HS-27A (cell line): ENCODE measurements at places on chromosomes 16 and 17.

- no peak for DNase-seq
Measured at GRCh38 chr17:65553646-65554552, 7.5 kb downstream of the AXIN2 start.

GRCh38 chr16:3645504-3646347 lies 8.8 kb upstream of the DNASE1 start:
- no peak for DNase-seq

GRCh38 chr16:2790631-2791030 lies 3.3 kb upstream of the PRSS33 start:
- no peak for DNase-seq

DNA sequence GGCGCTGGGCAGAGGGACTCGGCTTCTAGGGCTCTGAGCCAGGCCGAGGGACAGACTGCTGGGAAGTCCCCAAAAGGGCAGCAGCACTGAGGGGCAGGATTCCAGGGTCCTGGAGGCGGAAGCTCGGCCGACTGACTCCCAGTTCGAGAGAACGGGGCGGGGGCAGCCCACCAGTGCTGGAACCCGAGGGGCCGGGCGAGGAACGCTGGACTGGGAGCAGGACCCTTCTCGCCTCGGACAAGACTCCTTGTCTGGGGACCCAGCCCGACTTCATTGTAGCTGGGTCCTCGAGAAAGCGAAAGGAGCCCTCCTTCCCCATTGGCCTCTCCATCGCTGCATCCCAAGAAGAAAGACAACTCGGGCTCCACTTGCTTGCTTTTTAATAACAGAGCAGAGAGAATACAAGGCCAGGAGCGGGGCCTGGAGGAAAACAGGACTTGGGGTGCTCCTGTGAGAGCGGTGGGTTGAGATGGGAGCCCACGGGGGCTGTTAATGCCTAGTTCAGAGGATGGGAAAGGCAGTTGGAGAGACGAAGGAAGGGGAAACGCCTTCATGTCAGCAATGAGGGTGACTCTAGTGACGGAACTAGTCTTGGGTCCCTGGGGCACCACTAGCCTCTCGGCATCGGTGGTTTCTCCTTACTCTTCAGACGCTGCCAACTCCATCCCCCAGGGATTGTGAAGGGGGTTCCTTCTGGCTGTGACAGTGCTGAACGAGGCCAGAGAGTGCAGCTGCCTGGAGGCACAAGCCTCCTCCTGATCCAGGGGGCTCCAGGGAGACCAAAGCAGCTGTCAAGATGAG lies 492 bp upstream of the CAMTA2 start:
- no peak for DNase-seq

- DNase-seq = no peak
Measured at GRCh38 chr17:34769899-34770298, 190.5 kb downstream of the TMEM132E start.

GRCh38 chr17:75472119-75472518 lies 15.7 kb downstream of the TMEM94 start:
- DNase-seq = no peak

- DNase-seq = no peak
Measured at GRCh38 chr17:83103200-83103942, 24.0 kb downstream of the METRNL start.

GRCh38 chr16:64391063-64391600 lies 730.7 kb downstream of the CDH11 start:
- DNase-seq = no peak

- DNase-seq = no peak
Measured at GRCh38 chr17:28125526-28126378, 83.3 kb downstream of the NLK start.

DNA sequence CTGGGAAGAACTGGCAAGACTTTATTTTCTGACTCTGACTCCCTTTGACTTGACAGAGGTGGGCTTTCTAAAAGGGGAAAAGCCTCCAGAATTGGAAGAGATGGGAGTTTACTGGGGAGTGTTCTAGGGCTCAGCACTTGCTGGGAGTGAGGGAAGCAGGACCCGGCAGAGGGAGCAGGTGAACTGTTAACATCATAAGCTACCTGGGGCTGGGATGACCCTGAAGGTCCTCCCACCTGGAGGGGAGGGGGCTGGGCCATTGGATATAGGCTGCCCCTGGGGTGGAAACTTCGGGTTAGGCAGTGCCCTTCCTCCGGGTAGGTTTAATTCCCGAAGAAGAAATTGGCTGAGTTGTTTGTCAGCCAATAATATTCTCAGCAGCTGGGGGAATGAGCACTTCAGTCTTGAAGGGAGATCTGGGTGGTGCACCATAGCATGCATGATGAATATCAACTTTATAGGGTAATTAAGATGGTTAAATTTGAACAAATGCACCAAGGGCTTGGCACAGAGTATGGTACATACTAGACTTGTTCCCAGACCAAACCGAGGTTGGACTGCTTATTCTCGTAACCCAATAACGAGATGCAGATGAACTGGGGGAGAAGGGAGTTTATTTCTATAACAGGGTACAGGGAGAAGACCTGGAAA lies 337.0 kb downstream of the HAPSTR1 start:
- DNase-seq = no peak

DNA sequence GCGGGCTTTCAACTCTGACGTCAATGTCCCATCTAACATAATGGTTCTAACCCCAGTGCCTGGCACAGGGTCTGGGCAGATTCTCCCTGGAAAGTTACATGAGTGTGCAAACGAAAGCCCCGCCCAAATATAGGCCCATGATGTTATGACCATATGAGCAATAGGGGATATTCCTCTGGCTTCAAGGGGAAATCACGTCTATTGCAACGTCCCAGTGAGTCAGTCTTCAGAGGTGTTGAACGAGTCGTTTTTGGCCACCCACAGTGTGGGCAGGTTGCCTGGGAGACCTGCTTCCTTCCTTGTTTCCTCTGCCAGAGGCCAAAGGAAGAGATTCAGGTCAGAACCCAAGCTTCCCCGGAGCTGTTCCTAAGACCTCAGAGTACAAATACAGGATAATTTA lies 30.3 kb downstream of the PIK3R5 start:
- DNase-seq = no peak

DNA sequence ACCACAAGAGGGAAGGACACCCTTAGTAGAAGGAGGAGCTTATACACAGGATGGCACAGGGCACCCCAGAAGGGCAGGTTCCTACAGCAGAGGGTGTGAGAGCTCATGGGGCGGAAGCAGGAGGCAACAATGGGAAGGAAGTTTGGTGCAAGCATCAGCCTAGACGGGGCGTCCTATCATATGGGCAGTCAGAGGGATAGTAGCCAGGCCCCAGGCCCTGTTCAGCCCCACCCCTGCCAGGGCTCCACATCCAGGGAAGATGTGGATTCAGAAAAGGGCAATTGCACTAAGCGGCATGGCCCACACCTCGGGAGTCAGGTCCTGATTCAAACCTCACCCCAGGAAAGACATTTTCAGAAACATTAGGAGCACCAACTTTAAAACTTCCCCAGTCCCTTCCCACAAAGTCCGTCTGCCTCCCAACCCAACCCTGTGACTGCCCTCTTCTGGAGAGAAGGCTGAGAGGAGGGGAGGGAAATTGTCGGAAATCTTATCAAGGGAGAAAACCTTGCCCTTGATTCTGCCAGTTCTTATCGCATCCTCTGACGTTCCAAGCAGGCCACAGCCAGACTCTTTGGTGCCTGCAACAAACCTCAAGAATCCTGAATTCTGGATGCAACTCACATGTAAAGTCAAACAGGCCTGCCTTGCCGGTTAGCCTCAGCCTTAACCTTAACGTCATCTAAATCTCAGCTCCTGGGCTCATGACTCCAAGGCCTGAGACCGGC lies 198.8 kb upstream of the CDH5 start:
- DNase-seq = no peak

GRCh38 chr17:17725011-17725751 lies 43.9 kb downstream of the RAI1 start:
- no peak for DNase-seq

GRCh38 chr17:10069301-10069700 lies 129.1 kb downstream of the GAS7 start:
- DNase-seq = no peak

DNA sequence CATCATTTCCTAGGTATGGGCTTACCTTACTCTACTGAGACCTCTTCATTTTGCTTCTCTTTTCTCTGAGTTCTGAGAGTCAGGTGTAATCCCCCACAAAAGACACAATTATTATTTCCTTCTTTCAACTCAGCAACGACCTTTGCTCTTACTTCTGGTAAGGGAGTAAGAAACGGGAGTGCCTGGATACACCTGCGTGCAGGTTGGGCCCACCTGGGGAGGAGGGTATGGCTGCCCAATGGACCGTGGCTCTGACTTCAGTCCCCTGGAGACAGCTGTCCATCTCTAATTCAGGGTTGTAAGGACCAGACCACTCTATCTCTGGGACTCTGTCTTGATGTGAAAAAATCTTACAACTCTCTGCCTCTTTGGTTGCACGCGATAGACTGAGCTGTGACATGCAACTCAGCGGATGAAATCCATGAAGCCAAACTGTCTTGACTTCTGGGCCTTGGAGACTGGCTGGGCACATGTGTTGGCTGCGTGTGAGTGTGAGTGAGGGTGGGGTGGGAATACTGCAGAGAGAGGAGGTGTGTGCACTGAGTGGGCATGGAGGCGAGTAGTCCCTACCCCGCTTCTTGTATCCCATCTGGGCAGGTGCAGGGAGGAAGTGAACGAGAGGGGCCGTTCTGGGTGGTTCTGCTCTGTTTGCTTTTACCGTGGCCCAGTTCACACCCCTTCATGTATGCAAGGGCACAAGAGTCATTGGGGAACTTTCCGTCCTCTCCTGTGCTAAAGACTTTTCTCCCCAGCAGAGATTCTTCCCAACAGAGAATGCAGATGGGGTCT lies 1.2 kb downstream of the TMEM238L start:
- no peak for DNase-seq

DNA sequence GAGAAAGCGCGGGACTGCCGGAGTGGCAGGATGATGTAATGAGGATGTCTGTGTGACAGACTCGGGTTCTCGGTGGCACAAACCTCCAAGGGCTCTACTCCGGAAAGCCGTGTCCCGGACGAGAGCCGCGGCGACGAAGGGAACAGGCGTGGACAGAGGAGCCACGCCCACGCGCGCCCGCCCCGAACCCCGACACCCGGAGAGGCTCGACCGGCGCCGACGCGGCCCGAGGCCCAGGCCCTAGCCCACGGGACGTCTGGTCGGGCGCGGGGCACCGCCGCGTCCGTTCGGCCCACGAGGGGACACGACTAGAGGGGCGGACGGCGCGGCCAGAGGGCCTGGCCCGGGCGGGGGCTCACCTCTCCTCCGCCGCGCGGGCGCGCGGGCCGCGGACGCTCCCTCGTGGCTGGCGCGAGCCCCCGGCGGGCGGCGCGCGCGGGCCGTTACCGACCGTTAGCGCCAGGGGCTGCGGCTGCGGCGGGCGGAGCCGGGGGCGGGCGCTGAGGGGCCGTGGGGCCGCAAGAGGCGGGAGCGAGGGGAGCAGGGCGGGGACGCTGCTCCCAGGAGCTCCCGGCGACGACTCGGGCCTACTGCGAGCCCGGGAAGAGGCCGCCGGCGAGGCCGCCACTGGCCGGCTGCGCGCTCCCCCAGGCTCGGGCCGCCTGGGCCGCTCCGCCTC lies 2.1 kb upstream of the IRX5 start:
- no peak for DNase-seq

GRCh38 chr16:54000361-54000760 lies 286.2 kb downstream of the IRX3 start:
- DNase-seq = no peak
